ENCODE measurements at places on chromosomes 6 and 20.

GRCh38 chr6:170229396-170229795, 61.5 kb downstream of the DLL1 start:
- no peak for DNase-seq

GRCh38 chr6:35911871-35912653, 8.8 kb downstream of the SRPK1 start:
- no peak for DNase-seq

- DNase-seq, result no peak
These were observed 20.5 kb downstream of the RSPH9 start for GRCh38 chr6:43665376-43665775.

DNA sequence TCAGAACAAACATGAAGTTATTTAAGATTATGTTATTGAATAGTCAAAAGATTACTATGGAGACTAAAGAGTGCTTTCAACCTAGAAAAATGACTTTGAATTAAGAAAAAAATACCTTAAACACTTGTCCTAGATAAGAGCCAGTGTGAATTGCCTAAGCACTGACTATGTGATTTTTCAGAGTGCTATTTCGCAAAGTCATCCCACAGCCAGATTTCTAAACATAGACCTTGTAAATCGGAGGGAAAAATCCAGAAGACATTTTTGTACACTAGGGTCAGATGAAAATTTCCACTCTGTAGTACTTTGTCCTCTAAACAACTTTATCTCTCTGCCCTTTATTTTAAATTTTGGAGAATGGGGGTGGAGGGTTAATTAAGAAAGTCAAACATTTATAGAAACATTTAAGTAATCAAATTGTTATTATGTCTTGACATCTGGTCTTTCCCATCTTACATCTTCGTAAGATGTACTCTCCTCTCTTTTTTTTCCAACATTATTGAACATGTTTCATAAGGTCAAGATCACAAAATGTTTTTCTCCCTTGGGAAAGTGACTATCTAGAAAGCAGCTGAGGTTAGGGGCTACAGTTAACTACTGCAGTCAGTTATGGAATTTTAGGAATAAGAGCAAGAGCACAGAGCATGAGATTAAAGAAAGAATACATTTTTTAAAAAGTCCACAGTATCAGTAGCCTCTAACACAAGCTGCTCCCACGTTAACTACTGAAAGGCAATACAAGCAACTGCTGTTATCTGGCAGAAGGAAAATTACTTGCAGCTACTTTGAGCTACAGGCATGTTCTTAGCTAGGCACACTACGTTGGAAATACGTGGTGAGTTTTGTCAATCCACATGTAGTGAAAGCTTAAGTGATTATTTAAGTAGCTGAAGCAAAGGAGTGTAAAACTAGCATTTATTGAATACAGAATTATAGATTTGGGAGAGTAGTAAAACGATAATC, 648.5 kb downstream of the HTR1B start:
- no peak for DNase-seq

- DNase-seq, result no peak
These were observed 694.9 kb upstream of the FLRT3 start for GRCh38 chr20:15032352-15032622.

- no peak for DNase-seq
These were observed 159.8 kb upstream of the TSHZ2 start for GRCh38 chr20:52812231-52812847.

DNA sequence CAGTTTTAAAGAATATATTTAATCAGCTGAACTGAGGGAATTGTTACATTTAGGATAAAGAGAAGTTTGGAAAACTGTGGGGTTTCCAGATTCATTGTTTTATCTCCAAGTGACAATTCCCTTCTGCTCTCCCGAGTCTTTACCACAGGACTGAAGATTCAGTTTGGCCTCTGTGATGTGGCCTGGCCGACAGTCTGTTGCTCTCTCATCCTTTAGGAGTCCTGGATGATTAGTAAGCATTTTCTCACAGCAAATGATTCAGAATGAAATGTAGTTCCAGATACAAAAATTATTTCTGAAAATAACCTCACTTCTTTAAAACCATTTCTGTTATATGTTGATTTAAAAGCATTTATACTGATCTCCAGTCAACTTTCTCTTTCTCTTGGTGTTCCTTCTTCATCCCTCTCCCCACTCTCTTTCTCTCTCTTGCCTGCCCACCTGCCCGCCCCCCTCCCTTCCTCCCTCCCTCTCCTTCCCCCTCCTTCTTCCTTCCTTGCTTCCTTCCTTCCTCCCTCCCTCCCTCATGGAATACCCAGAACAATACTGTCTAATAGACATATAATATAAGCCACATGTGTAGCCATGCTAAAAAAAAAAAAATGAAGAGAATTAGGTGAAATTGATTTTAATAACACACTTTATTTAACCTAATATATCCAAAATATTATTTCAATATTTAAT, 254.9 kb downstream of the PRL start:
- DNase-seq, result no peak

All from hematopoietic multipotent progenitor cell treated with erythropoietin and hydrocortisone succinate and interleukin-3 and kit ligand, for 6 days (in vitro differentiated cells).